Right renal pelvis (tissue), 4 donors: ENCODE measurements at places on chromosomes 6 and 20.

GRCh38 chr6:46015119-46015968 lies at the start of gene CLIC5:
CLIC5 (minus strand) TSS chr6:46015860; CDS start chr6:46015542, 318 bp downstream.
- no peak for DNase-seq

GRCh38 chr6:32096087-32096393 lies 13.1 kb downstream of the TNXB start:
- no peak for DNase-seq

DNA sequence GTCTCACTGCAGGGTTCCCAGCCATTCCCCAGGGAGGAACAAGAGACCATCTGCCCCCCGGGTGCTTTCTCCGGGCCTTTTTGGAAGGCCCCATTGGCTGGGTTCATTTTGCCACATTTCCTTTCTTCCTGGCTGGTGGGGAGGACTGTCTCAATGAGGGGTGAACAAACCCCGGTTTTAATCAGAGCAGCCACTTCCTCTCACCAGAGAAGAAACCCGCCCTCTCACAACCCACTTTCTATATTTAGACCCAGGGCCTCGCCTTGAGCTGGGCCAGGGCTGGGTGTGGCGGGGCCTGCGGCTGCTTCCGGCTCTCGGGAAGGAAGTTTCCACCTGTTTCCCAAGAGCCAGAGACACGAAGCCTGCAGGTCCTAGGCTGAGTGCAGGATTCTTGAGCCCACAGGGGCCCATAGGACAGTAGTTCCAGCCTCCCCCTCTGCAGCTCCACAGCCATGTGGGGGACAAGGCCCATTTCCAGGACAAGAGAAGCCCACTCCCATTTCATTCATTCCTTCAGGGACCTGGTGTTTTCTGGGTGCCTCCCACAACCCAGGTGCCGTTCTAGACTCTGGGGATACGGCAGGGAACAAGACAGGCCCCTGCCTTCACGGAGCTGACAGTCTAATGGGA lies 41.8 kb downstream of the RBM38 start:
- no peak for DNase-seq

GRCh38 chr20:32462900-32463641 lies 104.9 kb downstream of the ASXL1 start:
- DNase-seq, result no peak

- no peak for DNase-seq
Observed at GRCh38 chr20:9388813-9389161, 125.6 kb upstream of the LAMP5 start.

DNA sequence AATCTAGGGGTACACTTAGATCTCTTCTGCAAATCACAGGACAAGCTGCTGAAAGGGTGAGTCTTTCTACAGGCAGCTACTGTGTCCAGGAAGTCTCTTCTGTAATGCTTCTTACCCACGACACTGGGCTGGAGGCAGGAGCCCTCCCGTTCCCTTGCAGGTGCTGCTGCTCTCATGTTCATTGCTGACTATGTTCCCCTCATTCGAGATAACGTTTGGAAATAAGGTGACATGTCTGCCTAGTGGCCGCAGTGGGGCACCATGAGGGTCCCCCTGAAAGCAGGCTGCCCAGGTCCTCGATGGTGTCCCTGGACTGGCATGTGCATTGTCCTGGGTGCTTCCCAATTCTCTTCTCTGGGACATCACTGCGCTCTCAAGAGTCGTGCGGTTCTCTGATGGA lies 74.7 kb downstream of the SYNJ2 start:
- DNase-seq, result no peak
